T-helper 2 cell (primary cell): ENCODE measurements at places on chromosomes 7 and 10.
A peak's percentile ranks its signal among the peaks of the same experiment; 100 is the strongest.

DNA sequence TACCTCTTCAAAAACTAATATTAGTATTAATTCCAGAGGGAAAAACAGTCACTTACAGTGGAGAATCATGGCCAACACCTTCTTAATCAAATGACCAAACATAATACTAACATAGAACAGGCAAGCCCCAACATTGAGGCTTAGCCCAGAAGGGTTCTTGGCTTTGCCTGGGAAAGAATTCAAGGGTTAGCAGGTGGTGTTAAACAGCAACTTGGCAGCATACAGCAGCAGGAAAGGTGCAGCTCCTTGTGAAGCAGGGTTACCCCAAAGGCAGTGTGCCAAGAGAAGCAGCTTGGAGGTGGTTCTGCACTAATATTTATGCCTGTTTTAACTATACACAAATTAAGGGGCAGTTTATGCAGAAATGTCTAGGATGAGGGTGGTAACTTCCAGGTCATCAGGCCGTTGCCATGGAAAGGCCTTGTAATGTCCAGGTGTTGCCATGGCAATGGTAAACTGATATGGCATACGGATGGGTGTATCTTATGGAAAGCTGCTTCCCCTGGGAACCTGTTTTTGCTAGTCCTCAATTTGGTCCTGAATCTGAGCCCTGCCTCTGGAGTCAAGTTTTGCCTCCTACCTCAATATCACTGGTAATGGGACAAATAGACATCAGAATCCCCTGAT, 27.2 kb upstream of the BEND7 start:
- DNase-seq, result no peak

DNA sequence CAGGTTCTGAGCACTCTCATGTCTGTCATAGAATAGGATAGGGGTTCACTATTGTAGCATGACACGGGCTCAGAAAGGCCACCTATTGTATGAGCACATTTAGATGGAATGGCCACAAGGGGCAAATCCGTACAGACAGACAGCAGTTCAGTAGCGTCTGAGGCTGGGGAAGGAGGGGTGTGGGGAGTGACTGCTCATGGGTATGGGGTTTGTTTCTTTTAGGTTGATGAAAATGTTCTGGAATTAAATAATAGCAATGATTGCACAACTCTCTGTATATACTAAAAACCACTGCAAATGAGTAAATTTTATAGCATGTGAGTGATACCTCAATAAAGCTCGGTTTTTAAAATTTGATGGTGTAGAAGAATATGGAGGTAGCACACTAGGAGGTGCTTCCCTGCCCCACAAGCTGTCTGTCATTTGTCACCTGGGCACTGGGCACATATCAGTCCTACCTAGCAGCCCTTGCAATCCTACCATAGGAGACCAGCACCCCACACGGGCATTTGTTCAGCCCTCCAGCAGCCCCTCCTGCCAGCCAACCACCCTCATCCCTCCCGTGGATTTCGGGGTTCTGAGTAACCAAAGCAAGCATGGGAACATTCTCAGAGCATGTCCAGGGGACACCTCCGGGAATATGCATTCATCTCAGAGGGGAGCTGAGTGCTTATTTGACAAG, 35.2 kb downstream of the KCNMA1 start:
- DNase-seq, result no peak

GRCh38 chr7:6545398-6546126, 5.7 kb downstream of the GRID2IP start:
- no peak for DNase-seq

DNA sequence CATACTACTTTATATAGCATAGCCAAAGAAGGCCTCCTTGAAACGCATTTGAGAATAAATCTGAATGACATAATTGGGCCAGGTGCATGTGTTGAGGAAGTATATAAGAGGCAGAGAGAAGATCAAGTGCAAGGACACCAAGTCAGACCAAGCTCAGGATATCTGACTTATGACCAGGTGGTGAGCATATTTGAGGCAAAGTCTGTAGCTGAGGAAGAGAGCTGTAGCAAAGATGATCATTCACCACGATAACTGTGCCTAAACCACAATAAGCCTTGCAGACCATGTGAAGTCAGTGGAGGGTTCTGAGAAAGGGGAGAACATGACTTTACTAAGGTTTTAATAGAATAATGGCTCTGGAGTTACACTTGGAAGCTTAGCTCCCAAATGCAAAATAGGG, 292.3 kb downstream of the SORCS1 start:
- DNase-seq, result no peak

- DNase-seq, result no peak
These were observed 88.2 kb upstream of the SEMA3C start for GRCh38 chr7:81007051-81007450.

DNA sequence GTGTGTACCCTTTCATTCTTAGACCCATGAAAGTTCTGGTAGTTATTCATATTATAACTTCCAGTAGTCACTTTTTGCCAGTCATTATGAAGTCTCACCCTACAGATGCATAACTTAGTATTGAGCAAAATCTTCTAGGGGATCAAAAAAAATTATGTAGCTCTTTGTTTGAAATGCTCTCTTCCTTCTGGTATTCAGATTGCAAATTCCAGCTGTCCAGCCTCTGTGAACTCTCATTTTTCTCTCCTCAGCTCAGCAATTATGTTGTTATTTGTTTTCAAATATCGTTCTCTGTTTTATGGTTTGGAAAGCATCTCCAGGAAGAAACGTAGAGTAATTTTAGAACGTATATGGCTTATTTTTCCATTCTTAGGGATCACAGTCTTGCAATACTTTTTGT, 442.5 kb downstream of the SEMA3D start:
- no peak for DNase-seq

DNA sequence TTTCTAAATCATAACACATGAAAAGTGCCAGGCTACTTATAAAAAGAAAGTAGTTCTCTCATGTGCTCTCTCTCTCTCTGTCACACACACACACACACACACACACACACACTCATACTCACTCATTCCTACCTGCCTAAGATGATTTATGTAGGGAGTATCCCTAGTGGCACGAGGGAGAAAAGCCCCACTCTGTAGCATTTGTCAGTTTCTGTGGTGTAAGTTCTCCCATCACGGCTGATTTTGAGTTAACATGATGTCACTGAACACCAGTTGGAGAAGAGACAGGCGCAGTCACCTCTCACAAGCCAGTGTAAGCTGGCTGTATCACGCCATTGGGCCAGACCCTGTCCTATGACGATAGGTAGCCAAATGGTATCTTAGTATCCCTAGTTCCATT, 395.4 kb downstream of the SFMBT2 start:
- no peak for DNase-seq

DNA sequence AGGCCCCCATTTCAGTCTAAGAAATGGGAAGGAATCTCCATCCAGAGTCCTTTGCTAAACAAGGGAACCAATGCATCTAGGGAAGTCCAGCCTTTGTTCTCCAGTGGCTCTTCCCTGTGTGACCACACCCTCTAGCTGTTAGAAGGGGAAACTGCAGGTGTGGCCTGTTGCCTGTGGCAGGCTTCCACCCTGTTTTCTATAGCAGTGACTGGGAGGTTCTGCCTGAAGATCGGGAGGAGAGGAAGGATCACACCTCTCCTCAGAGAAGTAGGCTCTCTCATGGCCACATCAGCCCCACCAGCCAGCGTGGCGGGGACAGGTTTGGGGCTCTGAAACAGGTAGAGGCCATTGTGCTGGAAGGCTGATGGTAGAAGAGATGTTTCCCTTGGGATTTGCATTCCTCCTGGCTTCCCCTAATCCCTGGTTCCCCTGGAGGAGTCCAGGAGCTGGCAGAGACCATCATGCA, 47.7 kb upstream of the TRIM8 start:
- DNase-seq, result peak; percentile 24

DNA sequence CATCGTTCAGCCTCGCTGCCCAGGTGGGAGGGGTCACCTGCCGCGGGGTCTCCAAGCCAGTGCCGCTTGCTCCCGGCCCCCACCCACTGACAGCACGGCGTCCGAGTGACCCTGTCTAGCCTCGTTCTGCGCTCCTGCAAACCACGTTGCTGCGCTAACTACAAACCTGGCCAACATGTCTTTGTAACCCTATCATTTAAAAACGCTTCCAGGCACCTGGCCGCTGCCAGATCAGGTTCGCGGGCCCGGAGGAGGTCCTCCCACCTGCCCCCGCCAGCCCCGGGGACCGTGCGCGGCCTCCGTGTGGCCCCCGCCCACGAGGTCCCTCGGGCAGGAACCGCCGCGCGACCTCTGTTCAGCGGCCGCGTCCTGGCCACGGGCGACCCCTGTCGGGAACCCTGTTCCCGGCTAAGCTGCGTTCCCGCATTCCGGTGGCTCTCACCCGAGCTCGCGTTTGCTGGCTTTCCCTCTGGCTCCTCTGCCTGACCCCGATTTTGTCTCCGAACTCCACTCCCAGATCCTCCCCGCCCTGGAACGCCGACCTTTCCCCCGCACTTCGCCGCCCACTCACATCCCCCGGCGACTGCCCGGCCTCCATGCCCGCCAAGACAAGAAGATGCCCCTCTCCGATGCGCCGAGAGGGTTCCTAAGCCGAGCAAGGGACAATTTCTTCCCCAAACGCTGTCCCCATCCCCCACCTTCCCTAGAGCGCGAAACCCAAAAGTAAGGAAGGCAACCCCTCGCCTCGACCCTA, 2.4 kb downstream of the SFMBT2 start:
- DNase-seq, result no peak
